ENCODE measurements at places on chromosomes 3 and 15. TPM values are rescaled to one million over a fixed set of nuclear protein-coding genes. Genes with fewer than 3 reads are reported as not detected.

Gene FSTL1
- total RNA-seq: 71.1 TPM

Gene LRRC31
- total RNA-seq: not detected

Gene SLC2A2
- not detected for total RNA-seq

Gene HAPLN3
- total RNA-seq: 36.1 TPM

Gene ARPP21
- total RNA-seq: 0.08 TPM

Gene SERINC4
- 0.08 TPM for total RNA-seq

Gene NR1I2
- total RNA-seq: not detected

Gene SAMMSON
- not detected for total RNA-seq

Gene GOLGA8S
- total RNA-seq: 0.18 TPM

Gene MELTF
- total RNA-seq: 71.8 TPM

Gene ZKSCAN7
- not detected for total RNA-seq

Gene ITPKA
- 2.0 TPM for total RNA-seq

Gene KBTBD13
- not detected for total RNA-seq

Gene EXD1
- not detected for total RNA-seq
